ENCODE measurements at places on chromosomes 5 and 9. TPM values are rescaled to one million over a fixed set of nuclear protein-coding genes. Genes with fewer than 3 reads are reported as not detected.

- no peak overlapping the region for H3K4me3 ChIP-seq
- H3K27ac ChIP-seq = no peak overlapping the region
- no peaks in the 10 kb centered on the region for H3K4me1 ChIP-seq
- DNase-seq = no peak
Measured at GRCh38 chr5:175783739-175784138, 87.6 kb upstream of the CPLX2 start.

DNA sequence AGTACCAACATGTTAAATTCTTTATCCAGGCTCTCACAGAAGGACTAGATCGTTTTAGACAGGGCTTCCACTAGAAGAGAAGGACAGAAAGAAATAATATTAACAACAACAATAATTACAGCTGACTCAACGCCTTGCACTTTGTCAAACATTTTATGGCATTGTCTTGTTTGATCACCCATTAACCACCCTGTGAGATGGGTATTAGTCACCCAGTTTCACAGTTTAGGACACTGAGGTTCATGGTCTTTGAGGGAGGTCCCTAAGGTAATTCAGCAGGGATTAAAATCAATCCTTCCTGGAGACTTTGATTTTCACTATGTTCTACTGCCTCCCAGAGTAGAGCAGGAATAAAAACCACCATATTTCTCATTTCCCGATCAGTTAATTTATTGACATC, 51.4 kb upstream of the BNC2 start:
- H3K27me3 ChIP-seq = no peaks in the 10 kb centered on the region
- H3K27ac ChIP-seq = no peak overlapping the region
- H3K4me3 ChIP-seq = no peak overlapping the region
- no peak for DNase-seq
- no peaks in the 10 kb centered on the region for H3K4me1 ChIP-seq

DNA sequence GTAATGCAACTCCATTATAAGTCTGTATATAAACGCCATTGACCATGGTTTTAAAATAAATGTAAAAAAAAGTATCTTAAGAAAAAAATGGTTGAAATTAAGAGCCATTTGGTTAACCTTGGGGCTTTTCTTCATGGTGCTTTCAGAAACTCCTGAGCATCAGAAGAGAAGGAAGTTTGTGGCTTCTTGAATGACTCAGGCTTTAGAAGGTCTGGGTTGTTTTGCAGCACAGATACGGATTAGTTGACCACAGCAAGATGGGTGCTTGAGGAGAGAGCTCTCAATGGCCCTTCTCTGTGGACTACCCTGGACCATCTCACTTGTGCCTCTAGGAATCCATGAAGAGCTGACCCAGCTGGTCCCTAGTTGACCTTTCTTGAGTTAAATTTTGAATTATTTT, 189.5 kb downstream of the TMEM38B start:
- no peaks in the 10 kb centered on the region for H3K4me1 ChIP-seq
- H3K36me3 ChIP-seq = no peaks in the 10 kb centered on the region
- no peak overlapping the region for H3K4me3 ChIP-seq

The PLPP1 gene
- 55.2 TPM for total RNA-seq

The CSF1R gene
- total RNA-seq = 165 TPM
